ENCODE measurements at places on chromosomes 2 and 18.
A peak's percentile ranks its signal among the peaks of the same experiment; 100 is the strongest.

GRCh38 chr2:235055891-235056516 lies 104.2 kb downstream of the SH3BP4 start:
- DNase-seq, result peak; percentile 56

DNA sequence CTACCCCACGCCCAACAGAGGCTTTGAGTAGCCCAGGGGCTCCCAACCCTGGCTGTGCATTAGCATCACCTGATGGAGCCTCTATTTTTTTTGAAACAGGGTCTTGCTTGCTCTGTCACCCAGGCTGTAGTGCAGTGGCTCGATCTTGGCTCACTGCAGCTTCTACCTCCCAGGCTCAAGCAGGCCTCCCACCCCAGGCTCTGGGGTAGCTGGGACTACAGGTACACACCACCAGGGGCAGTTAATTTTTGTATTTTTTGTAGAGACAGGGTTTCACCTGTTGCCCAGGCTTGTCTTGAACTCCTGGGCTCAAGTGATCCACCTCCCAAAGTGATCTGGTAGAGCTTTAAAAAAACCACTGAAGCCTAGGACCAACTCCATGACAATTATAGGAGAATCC lies 394.8 kb upstream of the ATP5MC3 start:
- DNase-seq, result no peak

- no peak for DNase-seq
These were observed 173.2 kb downstream of the MYCN start for GRCh38 chr2:16113568-16113967.

DNA sequence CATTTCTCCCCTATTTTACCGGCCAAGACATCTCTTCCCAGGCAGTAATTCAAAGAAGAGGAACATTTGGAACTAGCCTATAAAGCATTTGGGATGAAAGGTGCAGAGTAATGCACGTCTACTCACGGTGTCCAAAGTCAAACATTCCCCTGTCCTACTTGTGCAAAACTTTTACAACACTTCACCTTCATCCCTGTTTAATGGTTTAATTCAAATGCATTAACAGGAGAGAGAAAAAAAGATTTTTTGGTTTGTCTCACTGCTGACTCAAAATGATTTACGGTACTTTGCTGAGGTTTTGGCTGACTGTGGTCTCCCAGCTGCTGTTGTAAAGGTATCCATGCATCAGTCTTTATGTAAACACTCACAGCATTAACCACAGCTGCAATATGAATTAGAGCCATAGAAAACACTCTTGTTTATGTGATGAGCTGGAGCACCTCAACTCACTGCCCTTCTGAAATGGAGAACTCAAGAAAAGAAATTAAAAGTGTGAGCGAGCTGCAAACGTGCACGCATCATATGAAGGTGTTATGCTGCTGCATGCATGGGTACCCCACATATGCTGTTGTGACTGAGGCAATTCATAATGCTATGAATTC lies 220.5 kb downstream of the PIEZO2 start:
- DNase-seq, result no peak

GRCh38 chr2:178275600-178275999 lies 81.3 kb downstream of the OSBPL6 start:
- DNase-seq, result no peak

DNA sequence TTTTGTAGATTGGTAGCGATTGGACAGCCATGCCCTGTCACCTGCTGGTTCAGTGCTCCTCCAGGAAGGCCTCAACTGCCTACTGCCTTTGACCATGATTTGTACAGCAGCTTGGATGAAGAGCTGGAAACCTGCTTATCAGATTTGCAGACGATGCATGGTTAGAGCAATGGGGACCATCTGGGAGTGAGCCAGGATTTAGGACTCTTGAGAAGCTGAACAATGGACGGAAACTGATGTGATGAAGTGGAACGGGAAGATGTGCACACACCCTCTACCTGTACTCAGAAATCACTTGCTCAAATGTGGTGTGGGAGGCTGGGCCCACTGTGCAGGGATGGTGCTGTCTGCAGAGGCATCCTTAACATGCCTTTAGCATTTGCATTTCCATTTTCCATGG lies 57.2 kb downstream of the NCK2 start:
- DNase-seq, result no peak

GRCh38 chr18:36153203-36153602 lies 23.5 kb downstream of the ELP2 start:
- peak; percentile 97 for DNase-seq

GRCh38 chr2:224837066-224837465 lies 120.9 kb upstream of the CCDC195 start:
- no peak for DNase-seq

GRCh38 chr18:23658285-23658684 lies 4.4 kb downstream of the ANKRD29 start:
- peak; percentile 12 for DNase-seq

DNA sequence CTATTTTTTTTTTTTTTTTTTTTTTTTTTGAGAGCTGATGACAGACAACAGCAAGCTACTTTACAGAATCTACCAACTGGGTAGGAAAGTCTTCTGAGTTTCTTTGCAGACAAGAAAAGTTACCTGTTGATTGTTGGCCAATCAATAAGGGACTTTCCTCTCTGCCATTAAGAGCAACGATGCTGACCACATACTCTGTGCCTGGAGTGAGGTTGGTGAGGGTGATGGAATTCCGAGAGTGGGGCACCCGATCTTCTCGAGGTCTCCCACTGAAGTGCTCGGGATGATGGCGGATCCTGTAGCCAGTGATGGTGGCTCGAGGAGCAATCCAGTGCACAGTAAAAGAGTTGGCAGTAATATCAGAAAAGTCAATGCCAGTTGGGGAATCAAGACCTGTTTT lies 49.3 kb downstream of the FN1 start:
- DNase-seq, result no peak

- no peak for DNase-seq
These were observed 4.7 kb upstream of the KCNF1 start for GRCh38 chr2:10906926-10907625.

DNA sequence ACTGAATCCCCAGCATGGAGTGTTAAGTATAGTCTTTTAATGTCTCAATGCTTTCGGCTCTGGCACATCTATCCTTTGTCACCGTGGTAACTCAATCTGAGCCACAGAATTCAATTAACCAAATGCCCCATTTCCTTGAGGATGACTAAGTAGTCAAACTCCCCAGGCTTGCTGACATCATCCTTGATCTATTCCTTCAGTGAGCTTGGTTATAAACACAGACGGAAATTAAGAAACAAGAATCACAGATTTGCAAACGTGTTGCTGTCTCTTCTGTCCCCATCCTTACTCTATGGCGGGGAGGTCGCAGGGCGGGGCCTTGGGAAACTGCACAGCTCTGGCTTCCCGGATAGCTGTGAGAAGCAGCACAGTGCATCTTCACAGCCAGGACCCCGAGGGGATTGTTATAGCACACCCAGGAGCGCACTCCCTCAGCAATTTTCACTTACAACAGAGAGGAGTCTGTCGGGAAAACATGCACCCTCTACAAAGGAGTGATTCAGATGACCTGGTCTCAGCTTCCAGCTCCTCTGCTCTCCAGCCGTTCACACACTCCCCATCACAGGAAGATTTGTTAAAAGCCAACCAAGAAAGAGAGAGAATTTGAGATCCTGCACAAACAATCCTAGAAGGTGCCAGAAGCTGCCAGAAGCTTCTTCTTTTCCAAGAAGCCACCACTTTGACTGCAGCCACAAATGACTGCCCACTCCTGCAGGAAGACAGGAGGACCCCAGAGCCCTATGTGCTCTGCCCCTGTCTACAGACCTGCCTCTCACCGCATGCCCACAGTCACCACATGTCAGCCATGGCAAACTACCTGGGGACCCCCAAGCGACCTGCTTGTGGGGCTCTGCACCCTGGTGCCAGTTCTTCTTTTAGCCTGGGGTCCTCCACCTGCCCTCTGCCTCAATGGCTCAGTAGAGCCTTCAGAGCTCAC lies 44.9 kb upstream of the YWHAQ start:
- DNase-seq, result peak; percentile 85

GRCh38 chr2:152037743-152038435 lies 61.0 kb downstream of the CACNB4 start:
- DNase-seq, result no peak

DNA sequence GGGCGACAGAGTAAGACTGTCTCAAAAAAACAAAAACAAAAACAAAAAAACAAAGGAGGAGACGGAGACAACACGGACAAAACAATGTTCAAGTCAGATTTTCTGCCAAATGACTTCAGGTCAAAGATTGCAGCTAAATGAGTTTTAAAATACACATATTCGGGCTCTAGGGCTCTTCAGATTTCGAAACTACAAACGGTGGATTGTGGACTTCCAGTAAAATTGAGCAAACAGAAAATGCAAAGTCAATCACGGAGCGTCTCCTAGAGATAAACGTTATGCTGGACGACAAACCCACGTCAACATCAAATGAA lies 558 bp downstream of the MRPS5 start:
- DNase-seq, result no peak

- DNase-seq, result no peak
These were observed 40.5 kb upstream of the KIDINS220 start for GRCh38 chr2:8877894-8878293.

- no peak for DNase-seq
These were observed 316.4 kb upstream of the ID2 start for GRCh38 chr2:8365331-8365910.

- no peak for DNase-seq
These were observed 154.5 kb upstream of the RASGRP3 start for GRCh38 chr2:33321876-33322483.

GRCh38 chr2:241088791-241089732 lies 13.0 kb downstream of the MTERF4 start:
- DNase-seq, result no peak

- DNase-seq, result no peak
These were observed 39.3 kb downstream of the PELI1 start for GRCh38 chr2:64104933-64105332.

DNA sequence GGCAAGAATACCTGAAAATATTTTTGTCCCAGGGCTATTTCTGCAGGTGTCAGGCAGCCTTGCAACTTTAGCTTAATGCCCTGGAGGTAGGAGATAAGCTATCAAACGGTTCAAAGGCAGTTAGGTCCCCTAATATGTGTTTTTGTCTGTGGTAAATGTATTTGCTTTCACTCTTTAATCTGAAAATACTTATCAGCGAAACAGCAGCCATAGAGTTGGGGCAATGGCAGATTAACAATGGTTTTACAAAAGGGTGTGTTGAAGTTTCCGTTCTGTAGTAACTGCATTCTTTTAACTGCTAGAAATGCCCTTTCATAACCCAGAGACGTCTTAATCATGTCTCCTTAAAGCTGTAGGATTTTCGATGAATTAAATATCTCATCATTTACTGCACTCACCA lies 265.0 kb upstream of the TRIB2 start:
- no peak for DNase-seq

GRCh38 chr2:234536178-234536965 lies 39.5 kb upstream of the ARL4C start:
- no peak for DNase-seq

GRCh38 chr2:74873678-74874640 lies 40.0 kb downstream of the HK2 start:
- DNase-seq, result no peak

DNA sequence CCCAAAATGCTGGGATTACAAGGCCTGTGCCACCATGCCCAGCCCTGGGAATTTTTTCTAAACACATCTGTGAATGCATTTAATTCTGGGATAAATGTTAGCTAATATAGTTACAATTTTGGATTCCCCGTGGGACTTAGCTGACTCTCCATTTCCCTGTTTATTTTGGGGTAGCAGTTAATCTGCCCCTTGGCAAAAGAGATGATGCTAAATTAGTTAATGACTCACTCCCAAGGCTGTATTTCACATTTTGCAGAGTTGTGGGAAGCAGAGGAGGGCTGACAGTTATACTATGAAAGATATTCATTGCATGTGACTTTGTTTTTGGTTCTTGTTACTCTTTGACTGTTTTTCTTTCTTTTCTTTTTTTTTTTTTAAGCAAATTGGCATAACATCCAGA lies 3.2 kb downstream of the MTHFD2 start:
- DNase-seq, result no peak

DNA sequence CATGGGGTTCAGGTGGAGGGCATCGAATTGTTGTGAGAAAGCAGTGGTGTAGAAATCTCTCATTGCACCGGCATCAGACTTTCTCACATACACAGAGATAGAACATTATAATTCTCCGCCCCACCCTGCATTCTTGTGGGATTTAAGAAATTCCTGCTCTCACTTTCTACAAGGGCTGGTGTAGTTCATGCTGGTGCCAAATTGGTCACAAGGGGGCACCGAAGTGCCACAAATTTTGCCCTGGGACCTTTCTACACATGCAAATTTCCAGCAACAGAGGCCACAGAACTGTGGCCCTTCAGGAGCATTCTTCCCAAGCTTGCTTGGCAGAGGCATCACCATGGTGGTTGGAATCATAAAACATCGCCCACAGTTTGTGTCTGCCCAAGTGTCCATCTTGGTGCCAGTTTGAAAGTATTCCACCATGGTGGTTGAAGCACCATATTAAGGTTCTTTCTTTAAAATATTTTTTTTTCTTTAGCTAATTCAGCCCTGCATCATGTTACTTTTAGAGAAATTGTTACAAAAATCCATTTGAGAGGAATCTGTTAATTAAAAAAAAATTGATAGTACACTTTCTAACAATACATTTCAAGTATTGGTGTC lies 521.2 kb upstream of the FANCL start:
- peak; percentile 69 for DNase-seq

DNA sequence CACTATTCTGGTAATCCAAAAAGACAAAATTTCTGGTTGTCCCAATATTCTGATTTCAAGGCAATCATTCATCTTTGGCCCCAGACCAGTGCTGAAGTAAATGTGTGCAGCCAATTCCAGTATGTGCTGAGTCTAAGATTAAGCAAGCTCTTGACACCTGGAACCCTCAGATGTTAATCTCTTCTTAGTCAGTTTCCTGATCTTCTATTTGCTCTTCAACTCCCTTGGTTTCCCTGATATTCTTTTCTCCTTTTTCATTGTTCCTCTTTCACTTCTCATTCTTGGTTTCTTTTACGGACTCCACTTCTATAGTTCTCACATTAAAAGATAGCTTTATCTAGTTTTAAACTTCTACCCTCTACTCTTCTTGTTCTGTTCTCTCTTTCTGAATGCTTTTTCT lies 445.7 kb upstream of the FANCL start:
- no peak for DNase-seq

DNA sequence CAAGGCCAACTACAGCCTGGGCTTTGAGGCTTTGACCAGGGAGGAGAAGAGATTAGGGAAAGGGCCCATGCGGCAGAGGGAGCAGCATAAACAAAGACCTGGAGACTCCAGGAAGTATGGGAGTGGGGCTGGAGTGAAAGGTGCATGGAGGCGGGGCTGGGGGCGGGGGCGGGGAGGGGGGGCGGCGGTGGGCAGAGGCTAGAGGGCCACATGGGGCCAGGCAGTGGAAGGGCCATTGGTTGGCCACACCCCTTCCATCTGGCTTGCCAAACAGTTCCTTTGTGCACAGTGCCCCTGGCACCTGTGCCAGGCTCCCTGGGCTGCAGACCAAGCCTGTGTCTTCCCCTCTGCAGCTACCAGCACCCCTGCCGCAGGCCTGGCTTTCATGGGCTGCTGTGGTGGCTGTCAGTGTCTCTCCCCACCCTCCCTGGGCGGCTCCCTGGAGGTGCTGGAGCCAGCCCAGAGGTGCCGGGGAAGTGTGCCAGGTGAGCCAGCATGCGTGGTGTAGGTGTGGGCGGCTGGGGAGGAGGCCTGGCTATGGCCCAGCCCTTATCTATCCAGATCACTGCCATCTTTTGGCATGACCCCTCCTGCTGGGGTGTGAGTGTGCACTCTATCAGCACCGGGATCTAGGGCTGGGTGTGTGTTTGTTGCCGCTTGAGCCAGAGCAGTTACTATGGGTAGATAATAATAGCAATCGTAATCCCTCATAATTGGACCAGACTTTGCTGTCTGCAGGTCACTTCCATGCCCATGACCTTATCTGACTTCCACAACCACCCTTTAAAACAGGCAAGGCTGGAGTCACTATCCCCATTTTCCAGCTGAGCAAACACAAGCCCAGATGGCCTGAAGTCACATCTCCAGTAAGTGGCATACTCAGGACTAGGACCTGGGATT lies 30.5 kb downstream of the DNMT3A start:
- no peak for DNase-seq
